ENCODE measurements at places on chromosomes 7 and 10.

DNA sequence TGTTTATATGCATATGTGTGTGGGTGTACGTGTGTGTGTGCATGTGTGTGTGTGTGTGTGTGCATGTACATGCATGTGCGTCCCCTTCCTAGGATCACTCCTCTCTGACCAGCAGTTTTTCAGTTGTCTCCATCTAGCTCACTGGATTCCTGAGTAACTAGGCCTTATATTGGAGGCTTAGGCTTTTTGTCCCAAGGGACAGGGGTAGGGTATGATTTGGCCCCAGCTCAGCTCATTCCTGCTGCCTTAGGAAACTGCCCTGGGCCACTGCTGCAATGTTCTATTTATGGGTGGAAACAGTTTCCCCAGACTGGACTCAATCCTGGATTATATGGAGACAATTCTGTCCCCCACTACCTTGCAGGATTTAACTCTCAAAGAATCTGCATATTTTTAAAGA is 68.8 kb upstream of the SDK1 start:
- no peak for DNase-seq

DNA sequence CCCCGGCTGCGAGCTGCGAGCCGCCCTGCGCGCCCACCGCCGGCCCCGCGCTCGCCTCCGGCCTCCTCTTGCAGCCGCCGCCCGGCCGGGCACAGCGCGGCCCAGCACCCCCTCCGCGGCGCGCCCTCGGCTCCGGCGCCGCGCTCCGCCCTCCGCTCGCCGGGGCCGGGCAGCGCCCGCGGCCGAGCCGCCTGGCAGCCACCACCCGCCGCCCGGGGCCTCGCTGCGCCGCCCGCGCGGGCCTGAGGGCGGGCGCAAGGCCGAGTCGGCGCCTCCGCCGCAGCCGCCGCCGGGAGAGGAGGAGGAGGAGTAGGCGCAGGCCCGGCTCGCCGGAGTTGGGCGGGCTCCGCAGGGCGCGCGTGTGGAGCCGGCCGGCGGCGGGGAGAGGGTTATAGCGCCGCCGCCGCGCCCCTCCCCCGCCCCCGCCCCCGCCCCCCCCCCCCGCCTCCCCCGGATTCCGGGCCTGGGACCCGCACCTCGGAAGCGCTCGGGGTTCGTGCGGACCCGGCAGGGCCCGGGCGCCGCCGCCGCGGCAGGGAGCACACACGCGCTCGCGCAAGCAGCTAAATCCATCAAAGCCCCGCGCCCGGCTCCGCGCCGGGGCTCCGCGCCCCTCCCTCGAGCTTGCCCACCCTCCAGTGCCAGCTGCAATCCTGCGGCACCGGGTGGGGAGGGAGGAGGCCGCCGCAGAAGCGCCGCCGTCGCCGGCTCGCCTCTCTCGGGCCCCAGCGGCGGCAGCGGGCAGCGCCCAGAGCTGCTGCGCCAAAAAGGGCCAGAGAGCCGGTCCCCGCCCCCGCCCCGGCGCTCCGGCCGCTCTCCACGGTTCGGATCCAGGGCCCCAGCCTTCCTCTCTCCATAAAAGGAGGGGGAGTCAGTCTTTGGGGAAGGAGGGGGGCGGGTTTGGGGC is at the start of gene PDGFA:
PDGFA (minus strand) TSS at position 363 of the 907 bp plus-strand sequence. CDS start 845 bp downstream, outside the sequence.
- no peak for DNase-seq

GRCh38 chr10:73060738-73061635 is 35.7 kb downstream of the P4HA1 start:
- DNase-seq: no peak

DNA sequence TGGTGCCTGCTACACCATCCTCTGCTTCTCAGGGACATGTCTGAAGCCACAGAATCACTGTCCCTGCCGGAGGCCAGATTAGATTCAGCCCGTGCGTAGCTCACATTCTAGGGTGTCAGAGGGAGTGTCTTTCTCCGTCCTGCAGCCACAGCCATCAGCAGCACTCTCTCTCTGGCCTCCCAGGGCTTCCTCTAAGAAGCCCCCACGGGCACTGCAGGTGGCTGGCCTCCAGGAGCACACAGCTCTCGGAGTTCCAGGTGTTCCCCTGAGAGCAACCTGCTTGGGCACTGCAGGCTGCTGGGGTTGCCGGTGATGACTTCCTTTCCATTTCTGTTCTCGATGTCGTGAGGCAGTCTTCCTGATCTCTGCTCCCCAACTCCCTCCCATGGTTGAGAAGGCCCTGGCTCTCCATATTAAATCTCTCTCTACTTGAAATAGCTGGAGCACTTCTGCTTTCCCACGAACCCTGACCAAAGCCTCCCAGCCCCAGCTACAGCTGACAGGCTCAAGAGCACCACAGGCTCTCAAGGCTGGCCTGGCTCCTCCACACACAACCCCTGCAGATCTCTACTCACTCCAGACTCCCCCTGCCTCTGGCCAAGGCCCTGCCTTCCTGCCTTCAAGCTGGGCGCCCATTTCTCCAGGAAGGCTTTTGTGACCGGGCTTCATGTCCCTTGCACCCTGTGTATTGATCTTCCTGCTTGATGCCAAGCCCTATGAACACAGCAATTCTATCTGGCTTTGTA is 49.0 kb upstream of the TMEM72 start:
- DNase-seq: no peak

GRCh38 chr10:110641256-110641655 is 2.9 kb upstream of the RBM20 start:
- DNase-seq: peak; percentile 65

- peak; percentile 26 for DNase-seq
Observed at GRCh38 chr10:100186253-100187212, 704 bp upstream of the ERLIN1 start.

DNA sequence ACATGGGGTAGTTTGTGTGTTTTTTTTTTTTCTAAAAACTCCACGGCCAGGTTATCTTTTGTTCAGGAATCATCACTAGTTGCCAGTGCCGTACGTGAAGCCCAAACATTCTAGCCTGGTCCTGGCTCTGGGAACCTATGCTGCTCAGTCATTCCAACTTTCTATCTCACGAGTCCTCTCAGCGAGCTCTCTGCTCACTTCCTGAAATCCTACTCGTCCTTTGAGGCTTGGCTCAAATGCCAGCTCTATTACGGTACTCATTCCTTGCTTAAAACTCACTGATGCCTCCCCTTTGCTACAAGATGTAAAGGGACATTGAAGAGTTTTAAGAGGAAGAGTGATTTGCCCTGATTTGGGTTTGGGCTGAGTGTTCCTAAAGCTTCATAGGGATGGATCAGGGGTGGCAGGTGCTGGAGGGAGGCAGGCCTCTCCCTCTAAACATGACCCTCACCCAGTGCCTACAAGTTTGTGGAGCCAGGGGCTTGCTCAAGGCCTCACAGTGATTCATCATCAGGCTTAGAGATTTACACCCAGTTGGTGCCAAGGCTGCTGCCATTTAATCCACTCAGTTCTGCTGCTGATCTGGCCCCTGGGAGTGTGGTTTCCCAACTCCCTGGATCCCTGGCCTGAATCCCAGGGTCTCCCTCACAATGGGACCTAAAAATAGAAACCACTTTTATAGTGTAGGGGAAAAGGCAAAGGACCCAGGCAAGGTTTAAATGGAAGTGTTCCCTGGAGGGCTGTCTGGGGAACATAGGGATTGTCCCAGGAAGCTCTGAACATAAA is 46.1 kb upstream of the R3HCC1L start:
- no peak for DNase-seq

DNA sequence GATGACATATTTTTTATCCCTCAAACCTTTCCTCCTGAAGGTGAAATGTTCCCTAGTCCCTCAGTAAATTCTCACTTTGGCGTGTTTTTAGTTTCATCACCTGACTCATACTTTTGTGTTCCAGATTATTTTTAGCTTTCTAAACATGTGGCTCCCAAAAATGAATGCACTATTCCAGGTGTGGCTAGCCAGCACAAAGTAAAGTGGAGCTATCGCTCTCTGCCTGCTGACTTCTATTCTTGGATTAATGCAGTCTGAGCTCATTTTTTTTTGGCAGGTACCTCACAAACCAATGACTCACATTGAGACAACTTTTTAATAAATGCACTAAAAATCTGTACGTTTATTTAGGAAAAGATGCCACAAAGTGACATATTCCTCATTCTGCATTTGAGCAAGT is 58.8 kb upstream of the LANCL2 start:
- no peak for DNase-seq

DNA sequence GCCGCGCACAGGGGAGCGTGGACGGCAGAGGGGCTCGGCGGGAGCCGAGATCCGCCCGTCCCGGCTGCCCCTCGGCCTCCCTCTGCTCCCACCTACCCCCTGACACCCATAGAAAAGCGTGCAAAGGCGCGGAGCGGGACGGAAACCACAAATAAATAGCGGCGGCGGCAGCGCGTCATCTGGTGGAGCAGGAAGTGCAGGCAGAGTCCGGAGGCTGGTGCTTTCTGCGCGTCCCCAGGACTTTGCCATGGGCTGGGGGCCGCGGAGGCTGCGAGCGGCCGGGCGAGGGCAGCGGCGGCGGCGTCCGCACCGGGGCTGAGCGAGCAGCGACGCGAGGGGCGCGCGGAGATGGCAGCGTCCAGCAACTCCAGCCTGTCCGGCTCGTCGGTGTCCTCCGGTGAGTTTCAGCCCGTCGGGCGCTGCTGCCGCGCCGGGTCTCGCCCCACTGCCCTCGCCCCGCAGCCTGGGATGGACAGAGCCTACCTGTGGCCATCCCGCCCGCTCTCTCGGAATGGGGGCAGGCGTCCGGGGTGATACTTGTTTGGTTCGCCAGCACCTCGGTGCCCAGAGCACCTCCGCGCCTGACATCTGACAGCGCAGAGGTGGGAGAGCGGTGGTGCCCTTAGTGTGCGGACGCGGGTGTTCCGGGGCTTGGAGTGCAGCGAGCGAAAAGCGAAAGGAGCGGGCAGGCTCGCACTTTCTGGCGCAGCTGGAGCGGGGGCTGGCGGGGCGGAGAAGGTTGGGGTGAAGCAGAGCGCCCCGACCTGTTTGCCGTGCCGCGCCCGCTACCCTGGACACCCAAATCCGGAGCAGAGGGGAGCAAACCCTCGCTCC is at the start of gene CHN2:
CHN2 (plus strand) TSS at position 182 of the 834 bp plus-strand sequence.
- DNase-seq: peak; percentile 22

DNA sequence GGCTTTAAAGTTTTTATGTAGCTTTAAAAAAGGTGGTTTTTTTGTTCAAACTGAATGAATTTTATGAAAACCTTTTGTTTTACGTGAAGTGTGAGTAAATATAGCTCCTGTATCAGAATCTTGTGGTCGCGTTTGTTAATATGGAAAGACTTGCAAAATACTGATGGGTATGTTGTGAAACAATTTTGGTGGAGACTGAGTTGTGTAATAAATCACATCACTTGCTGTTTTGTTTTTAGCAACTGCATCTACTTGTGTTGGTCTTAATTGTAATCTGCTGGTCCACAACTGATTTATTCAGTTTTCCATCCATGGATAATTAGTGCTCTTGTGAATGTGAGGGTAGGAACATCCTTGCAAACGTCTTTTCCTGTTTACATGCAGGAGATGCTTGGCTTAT is 10.5 kb downstream of the PLXDC2 start:
- DNase-seq: no peak

DNA sequence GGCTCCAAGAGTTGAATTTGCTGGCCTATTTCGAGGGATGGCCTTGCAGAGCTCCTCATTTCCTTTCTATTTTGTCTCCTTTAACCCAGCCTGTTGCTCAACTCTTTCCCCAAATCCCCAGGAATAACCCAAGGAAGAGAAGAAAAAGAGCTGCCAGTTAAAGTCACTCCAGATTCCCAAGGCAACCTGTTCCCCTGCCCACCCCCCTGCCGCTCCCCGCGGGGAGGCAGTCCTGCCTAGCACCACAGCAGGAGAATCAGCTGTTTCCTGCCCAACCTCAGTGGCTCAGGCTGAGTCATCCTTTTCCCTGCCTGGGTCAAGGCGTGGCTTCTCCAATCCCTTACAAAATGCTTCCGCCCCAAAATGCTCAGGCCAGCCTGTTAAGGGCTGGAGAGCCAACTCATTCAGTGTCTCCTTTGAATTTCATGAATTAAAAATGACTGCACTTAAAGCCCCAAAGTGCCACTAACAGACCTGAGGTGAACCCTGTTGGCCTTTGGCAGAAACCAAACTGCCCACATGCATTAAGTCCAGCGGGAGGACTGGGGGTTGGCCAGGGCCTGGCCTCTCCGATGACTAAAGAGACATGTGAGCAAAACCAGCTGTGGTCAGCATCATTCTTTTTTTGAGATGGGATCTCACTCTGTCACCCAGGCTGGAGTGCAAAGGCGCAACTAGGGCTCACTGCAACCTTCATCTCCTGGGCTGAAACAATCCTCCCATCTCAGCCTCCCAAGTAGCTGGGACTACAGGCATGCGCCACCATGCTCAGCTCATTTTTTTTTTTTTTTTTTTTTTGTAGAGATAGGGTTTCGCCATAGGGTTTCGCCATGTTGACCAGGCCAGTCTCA is 83.2 kb upstream of the KIF5B start:
- no peak for DNase-seq

DNA sequence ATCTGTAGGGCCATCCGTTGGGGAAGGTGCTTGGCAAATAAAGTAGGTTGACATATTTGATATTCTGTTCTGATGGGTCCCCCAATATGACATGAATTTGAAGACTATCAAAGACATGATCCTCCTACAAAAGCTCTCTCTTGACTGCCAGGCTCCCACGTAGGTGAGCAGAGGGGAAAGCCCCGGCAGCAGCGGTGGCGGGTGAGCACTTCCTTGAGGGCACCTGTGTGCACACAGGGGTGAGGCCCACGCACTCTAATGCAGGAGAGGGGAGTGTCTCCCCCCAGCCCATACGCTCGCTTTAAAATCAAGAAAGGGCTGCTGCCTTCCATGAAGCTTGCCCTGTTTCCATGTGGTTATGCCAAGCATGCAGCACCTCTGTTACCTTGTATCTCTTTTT is 100.4 kb downstream of the TAX1BP1 start:
- DNase-seq: peak; percentile 13

DNA sequence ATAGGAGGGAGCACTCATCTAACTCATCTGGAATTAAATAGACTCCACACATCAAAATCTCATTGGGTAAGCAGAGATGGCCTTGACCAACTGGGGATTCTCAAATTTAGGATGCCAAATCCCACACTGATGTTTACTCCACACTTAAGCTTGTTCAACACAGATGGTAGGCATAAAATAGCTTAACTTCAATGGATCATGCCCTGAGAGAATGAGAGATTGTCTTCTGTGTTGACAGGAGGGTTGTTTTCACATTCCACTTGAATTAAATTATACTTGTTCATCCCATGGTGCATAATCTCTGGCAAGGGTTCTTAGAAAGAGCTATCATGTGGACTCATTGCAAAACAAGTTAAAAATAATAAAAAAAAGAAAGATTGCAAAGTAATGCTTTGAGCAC is 391.4 kb downstream of the PLXDC2 start:
- DNase-seq: no peak

- no peak for DNase-seq
Observed at GRCh38 chr10:21213381-21213780, 312.1 kb downstream of the SKIDA1 start.

DNA sequence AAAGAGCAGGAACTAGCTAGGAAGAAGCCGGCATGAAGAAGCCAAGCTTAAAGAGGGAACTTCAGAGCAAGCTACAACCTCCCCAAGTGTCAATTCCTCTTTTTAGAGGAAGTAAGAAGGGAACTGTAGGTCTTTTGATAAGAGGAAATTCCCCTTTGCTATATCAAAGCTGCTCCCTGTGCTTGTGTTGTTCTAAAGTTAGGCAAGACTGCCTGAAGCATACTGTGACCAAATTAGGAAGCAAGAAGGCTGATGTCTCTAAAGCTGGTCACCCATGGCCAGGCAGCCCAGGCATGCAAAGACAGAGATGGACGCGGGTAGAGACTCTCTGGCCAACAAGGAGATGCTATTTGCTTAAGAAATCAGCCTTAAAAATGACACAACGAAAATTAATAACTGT is 87.9 kb downstream of the RNF216 start:
- no peak for DNase-seq

- no peak for DNase-seq
Observed at GRCh38 chr10:16611037-16611436, 89.4 kb upstream of the C1QL3 start.
